ENCODE measurements at places on chromosomes 6 and 20.

GRCh38 chr6:41443616-41444525 lies 102.3 kb upstream of the FOXP4 start:
- no peak for DNase-seq

DNA sequence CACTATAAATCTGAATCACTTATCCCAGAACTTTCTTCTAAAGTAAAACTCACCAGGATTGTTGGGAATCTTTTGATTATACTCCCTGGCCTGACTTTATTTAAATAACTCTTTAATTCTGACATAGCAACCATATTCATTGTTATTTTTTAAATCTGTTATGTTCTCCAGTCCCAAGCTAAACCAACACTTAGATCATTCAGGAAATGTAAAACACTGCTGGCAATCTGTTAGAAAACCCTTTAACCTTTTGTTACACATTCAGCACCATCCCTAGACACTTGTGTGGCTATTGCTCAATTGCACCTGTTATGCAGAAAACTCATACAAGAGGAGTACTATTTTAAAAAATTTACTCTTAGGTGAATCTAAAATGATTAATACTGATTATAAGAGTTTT lies 101.8 kb upstream of the NHSL1 start:
- no peak for DNase-seq

DNA sequence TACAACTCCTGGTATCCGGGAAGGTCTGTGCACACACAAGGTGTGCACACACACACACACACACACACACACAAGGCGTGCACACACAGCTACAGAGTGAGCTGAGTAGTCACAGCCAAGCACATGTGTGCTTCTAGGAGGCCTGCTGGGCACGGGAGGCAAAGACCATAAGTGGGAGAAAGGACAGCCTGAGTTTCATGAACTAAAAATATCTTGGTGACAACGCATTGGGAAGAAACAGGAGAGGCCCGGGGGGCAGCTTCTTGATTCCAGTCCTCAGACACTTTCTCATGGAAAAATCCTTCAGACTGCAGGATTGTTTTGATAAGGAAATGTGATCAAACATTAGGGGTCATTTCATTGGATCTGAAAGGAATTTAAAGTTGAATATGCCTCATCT lies 2.6 kb downstream of the TRAF3IP2 start:
- DNase-seq = no peak

DNA sequence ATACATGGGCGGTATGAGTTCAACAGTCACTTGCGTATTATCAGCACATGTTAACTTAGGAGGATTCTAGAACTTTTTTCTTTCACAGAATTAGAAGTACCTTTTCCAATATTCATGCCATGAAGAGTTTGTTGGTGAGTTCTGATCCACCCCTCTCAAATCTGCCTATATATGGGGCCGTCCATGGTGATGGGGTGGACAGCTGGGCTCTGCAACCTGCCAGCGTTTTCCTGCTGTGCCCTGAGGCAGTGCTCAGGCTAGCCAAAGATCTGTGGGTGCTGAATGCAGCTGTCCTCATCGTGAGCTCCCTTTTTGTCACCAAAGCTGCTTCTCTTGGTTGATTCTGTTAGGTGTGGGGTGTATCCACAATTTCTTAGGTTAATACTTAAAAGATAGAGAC lies 88.7 kb downstream of the THBS2 start:
- DNase-seq = no peak

GRCh38 chr6:155327326-155328073 lies 13.2 kb upstream of the TFB1M start:
- peak; percentile 41 for DNase-seq

- DNase-seq = no peak
These were observed 102.8 kb upstream of the TMEM181 start for GRCh38 chr6:158457131-158457530.

All from stimulated activated CD4-positive, alpha-beta T cell treated with anti-CD3 and anti-CD28 coated beads, Interleukin-4, amount 100 ng/mL, for 4 hours (primary cell).